CD4-positive, CD25-positive, alpha-beta regulatory T cell (primary cell): ENCODE measurements at places on chromosomes 4 and X.

DNA sequence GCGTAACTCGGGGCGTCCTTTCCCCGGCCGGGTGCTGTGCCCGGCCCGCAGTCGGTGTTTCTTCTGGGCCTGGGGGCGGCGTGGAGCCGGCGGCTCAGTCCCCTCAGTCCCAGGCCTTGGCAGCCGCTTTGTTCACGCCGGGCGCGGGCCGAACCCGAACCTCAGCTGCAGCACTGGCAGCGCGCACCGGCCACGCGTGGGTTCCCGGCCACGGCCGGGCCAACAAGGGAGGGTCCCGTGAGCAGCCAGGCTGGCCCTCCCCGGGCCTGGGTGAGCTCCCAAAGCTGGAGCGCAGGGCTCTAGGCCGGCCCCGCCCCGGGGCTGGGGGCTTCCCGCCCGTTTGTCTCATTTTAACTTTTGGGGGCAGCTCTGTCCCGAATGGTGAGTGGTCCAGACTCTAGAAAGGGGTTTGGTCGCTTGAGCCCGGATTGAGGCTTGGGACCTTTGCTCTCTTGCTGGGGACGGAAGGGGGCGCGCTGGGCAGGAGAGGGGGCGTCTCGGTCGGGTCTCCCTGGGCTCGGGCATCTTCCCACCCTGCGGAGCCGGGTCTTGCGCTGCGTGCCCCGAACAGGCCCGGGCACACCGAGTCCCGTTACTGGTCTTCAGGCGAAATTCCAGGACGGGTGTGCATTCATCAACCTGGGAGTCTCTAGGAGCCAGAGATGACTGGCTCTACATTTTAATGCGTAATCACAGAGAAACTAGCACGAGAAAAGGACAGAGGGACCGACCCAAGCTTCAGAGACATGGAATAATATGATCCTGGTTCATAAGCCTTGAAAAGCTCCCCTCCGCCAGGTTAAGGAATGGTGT is 177.1 kb downstream of the CBR4 start:
- DNase-seq = no peak

DNA sequence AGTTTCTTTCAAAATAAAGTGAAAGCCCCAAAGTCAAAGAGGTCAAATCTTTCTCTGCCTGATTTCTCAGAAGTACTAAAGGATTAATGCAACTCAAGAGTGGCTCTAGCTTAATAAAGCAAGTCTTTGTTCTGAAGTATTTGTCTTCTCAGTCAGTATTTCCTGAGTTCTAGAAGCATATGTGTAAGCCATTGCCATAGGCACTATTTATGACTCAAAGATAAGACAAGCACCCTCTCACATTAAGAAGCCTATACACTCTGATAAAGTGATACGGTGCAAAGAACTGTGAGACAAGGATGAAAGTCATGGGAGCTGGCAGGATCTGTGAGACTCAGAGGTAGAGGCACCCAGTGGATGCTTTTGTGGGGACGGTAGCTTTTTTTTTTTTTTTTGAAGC is 60.9 kb downstream of the AASDH start:
- DNase-seq = no peak

- DNase-seq = no peak
Observed at GRCh38 chr4:30763321-30763727, 43.2 kb downstream of the PCDH7 start.

- DNase-seq = no peak
Observed at GRCh38 chrX:63657821-63658220, 127.2 kb downstream of the ARHGEF9 start.

- DNase-seq = no peak
Observed at GRCh38 chr4:36165631-36166005, 78.7 kb downstream of the ARAP2 start.

GRCh38 chrX:10048076-10048475 is 80.9 kb downstream of the CLDN34 start:
- no peak for DNase-seq

GRCh38 chr4:96642490-96642889 is 802.6 kb downstream of the PDHA2 start:
- DNase-seq = no peak

- DNase-seq = no peak
Observed at GRCh38 chr4:123106747-123107146, 184.3 kb upstream of the NUDT6 start.

DNA sequence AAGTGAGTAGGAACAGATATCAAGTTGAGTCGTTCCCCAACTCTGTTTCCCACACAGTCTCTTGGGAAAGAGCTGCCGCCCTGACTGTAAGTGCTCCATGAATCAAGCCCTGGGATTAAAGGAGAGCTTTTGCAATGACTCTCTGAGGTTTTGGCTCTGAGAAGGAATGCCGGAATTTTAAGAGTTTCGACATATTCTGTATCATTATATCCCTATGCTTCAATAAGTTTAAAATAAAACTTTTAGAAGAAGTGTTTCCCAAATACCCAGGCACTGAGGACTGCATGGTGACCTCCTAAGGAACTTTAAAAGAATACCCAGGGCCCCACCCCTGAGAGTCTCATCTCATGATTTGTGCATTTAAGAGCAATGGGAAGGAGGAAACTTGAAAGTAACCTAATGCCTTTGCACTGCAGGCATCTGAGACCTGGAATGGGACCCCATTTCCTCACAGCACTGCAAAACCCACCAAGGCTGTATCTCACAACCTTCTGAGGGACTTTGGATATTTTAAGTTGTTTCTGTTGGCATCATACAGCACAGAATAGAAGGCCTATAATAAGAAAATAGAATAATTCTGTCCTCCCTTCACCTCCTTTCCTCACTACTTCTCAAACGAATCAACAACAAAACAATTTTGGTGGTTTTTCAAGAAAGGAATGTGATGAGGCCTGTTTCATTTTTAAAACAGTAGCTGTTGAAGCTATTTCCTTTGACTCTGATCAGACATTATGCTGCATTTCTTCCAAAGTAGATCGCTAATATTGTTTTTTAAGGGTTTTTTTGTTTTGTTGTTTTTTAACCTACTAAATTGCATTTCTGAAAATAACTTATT is 121.2 kb downstream of the GASK1B start:
- no peak for DNase-seq

DNA sequence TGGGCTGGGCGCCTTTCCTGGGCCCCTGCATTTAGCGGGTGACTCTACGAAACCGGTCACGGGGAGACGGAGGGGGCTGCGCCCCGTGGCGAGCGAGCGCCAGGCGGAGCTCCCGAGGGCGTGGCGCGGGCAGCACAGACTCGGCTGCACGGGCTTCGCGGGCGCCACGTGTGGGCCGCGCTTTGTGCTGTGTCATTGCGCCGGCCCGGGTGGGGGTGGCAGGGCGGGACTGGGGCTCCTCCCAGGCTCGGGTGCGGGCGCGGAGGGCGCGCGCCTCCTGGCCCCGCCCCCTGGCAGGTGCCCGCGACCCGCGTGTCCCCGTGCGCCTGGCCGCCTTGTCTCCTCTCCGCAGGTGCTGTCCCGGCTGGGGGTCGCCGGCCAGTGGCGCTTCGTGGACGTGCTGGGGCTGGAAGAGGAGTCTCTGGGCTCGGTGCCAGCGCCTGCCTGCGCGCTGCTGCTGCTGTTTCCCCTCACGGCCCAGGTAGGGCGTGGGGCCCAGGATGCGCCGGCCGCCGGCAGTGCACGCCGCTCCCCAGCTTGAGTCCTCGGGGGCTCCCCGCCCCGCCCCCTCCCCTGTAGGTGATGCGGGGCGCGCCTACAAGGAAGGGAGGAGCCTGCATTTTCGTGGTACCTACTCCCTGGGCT is 651 bp downstream of the UCHL1 start:
- DNase-seq = peak; percentile 2

DNA sequence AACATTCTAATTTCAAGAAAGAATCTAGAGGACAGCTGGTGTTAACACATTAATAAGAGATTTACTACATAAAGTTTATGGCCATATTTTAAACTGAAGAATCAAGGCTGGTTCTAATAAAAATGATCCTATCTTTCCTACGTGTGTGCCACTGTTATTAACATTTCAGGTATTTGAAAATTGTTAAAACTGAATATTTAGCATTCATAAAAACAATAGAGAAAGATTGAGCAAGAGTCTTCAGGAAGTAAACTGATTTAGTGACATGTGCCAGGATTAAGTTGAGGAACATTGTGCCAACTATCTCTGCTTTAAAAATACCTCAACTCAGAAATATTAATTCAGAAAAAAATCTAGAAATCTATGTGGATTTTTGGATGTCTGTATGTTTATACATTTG is 810.1 kb downstream of the FAT4 start:
- no peak for DNase-seq

DNA sequence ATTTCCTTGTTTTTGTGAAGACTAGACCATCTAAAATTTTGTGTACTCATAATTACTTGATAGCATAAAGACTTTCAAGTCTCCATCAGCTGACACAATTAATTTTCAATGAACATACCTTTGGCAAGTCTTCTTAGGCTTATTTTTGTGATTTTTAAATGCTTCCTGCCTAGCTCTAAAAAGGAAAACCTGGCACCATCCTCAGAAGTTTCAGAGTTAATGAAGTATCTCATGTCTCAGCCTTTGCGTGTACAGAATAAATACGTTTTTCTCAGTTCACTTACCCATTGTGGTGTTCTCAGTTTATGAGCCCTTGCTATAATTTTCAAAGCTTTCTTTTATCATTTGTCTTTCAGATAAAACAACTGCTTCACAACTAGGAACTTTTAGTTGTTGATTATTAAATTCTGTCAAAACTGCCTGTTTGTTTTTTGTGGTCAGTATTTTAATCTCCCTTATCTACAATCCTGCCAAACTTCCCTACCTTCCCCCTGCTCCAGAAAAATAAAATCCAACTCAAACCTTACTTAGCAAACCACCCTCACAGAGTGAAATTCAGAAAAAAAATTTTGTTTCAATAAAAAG is 21.6 kb downstream of the ADD1 start:
- DNase-seq = no peak

DNA sequence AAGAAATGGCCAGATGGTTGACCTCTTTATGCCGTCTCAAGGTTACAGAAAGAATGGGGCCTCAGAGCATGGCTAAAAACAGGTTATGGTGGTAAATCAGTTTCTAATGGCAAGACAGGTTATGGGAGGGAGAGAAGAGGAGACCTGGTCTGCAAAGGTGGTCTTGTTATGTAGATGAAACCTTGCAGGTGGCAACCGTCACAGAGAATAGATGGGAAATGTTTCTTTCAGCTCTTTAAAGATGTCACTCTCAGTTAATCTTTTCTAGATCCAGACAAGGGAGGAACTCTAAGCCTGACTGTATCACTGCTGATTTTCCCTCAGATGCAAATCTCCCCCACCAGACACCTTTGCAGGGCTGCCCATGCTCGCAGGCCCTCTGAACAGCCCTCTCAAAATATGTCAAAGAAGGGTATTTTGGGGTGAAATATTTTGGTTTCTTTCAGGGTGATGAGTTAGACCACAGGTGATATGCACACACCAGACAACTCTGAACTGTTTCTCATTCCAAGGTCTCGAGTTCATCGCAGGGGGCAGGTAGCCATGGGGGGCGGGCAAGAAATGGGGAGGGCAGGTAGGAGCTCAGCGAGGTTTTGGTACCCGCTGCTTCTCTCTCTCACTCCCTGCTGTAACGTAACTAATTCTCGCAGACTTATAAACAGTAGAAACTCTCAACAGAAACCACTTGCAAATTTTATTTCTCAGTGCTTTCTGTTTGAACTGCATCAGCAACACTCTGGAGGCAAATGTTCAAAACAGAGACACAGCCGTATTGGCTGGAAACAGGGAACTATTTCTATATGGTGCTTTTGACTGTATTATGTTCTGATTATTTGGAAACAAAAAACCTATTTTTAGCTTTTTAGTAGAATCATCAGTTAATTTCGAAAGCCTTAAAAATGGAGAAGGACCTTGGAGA is 32.4 kb downstream of the CASP3 start:
- no peak for DNase-seq

DNA sequence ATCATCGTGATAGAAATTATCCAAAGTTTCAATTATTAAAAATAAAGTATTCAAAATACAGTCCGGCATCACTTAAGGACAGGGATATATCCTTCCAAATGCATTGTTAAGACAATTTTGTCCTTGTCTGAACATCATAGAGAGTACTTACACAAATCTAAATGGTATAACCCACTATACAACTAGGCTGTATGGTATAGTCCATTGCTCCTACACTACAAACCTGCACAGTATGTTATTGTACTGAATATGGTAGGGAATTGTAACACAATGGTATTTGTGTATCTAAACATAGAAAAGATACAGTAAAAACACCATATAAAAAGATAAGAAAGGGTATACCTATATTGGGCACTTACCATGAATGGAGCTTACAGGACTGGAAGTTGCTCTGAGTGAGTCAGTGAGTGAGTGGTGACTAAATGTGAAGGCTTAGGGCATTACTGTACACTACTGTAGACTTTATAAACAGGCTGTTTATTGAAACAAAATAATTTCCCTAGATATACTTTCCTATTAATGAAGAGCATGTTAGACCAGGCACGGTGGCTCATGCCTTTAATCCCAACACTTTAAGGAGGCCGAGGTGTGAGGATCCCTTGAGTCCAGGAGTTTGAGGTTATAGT is 44.8 kb upstream of the PTPN13 start:
- DNase-seq = no peak
